ENCODE measurements at places on chromosomes 13 and 19. TPM values are rescaled to one million over a fixed set of nuclear protein-coding genes. Genes with fewer than 3 reads are reported as not detected.
A peak's percentile ranks its signal among the peaks of the same experiment; 100 is the strongest.

The PRTN3 gene
- polyA plus RNA-seq, result not detected

The PLEKHJ1 gene
- 120 TPM for polyA plus RNA-seq

The KCNK6 gene
- 3.6 TPM for polyA plus RNA-seq

The PTGIR gene
- not detected for polyA plus RNA-seq

The KLK3 gene
- not detected for polyA plus RNA-seq

The TLE2 gene
- polyA plus RNA-seq, result 5.0 TPM

The USHBP1 gene
- polyA plus RNA-seq, result not detected

The DYRK1B gene
- 15.3 TPM for polyA plus RNA-seq

The REEP6 gene
- polyA plus RNA-seq, result 4.5 TPM

The FCAR gene
- polyA plus RNA-seq, result not detected

The CC2D1A gene
- polyA plus RNA-seq, result 15.3 TPM

The PDX1 gene
- polyA plus RNA-seq, result not detected

The FFAR2 gene
- polyA plus RNA-seq, result not detected

The HCST gene
- polyA plus RNA-seq, result 1,883 TPM

The CLEC11A gene
- polyA plus RNA-seq, result 1.9 TPM

GRCh38 chr19:8304841-8305621, 3.1 kb downstream of the CD320 start:
- peak; percentile 48 for DNase-seq

GRCh38 chr19:7442423-7442822, 46.4 kb downstream of the PEX11G start:
- no peak for DNase-seq

DNA sequence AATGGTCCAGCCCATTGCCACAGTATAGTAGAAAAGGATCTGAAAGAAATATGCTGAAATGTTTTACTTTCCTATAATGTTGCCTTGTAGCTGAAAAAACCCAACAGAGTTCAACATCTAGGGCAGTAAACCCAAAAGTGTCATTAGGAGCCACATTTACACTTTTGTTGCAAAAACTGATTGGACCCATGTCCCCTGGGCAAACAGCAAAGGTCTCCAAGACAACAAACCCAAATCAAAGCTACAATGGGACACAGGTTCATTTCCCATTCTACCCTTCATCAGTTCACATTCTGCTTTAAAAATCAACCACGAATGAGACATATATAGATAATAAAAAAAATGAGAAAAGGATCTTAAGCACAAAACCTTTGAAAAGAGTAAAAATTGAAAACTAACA, 744.8 kb downstream of the PCDH17 start:
- no peak for DNase-seq

GRCh38 chr13:94408314-94409036, 71.0 kb downstream of the DCT start:
- DNase-seq, result no peak

GRCh38 chr13:98507282-98507797, 69.6 kb downstream of the STK24 start:
- DNase-seq, result no peak

GRCh38 chr13:24161010-24161775, 673 bp downstream of the SPATA13 start:
- DNase-seq, result peak; percentile 33

DNA sequence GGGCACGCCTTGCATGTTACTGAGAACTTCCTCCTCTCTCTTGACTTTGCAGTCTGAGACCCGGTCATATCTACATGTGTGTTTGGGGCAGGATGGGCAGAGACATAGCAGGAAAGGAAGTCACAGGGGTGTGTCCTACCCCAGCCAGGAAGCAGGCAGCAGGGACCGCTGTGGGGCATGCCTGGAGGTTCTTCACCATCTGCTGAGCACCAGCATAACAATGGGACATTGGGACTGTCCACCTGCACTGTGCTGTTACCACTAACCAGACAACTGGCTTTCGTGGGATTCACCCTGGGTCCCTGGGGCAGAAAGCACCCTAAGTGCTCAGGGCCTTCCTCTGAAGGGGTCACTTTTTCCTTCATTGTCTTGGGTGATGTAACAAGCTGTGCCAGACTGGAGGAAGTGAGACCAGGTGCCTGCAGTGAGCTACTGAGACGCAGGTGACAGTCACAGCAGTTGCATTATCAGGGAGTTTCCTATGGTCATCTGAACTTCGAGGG, 2.6 kb upstream of the HAUS5 start:
- no peak for DNase-seq

- DNase-seq, result no peak
Measured at GRCh38 chr13:31747291-31747690, 8.0 kb downstream of the RXFP2 start.

DNA sequence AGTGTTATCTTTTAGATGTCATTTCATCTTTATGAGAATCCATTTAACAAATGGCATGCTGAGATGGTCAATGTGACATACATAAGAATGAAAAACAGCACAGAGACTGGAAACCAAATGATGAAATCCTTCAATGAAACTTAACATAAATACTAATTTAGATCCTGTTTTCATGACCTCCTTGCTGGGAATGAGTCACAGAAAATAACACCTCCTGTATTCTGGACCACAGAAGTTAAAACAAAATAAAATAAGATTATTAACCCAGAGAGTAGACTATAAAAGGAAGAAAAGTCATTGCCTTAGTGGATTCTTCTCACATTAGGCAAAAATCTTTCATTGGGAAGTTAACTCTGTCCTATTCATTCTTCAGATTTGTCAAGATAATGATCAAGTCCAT, 1.6 kb downstream of the DIAPH3 start:
- DNase-seq, result no peak

- no peak for DNase-seq
Measured at GRCh38 chr19:51093510-51094345, 11.0 kb upstream of the KLK14 start.

DNA sequence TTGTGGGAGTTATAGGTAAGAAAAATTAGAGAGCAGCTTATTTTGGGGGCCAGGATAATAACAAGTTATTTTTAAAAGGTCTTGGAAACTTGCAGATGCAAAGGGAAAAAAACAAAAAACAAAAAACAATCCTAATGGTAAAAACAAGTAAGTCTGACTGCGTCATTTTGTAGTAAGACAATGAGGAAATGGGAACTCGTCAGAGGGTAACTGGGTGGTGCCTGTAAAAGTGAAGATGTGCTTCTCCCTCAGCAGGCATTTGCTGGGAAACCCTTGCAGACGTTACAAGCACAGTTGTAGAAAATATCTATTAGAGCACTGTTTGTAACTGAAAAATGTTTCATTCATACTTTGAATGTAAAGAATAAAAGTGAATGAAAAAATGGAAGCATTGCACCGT, 2.2 kb upstream of the TNFSF13B start:
- no peak for DNase-seq

DNA sequence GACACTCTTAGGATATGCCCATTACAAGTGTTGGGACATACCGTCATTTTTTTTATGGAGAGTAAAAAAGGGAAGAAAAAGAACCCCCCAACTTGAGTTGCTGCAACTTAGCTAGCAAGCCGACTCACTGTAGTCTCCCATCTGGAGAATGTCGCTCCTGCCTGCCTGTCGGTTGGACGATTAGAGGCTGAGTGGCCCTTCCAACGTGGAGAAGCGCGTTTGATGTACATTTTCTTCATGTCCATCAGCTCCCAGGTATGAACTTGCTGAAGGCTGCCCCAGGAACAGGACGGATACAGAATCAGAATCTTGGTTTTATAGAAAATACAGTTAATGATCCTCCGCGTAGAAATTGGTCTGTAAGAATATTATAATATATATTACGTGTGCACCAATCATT, 189.0 kb upstream of the SOX1 start:
- DNase-seq, result no peak

GRCh38 chr19:11214387-11214786, 17.0 kb upstream of the KANK2 start:
- DNase-seq, result no peak

- no peak for DNase-seq
Measured at GRCh38 chr13:97746649-97747048, 206.8 kb upstream of the IPO5 start.

DNA sequence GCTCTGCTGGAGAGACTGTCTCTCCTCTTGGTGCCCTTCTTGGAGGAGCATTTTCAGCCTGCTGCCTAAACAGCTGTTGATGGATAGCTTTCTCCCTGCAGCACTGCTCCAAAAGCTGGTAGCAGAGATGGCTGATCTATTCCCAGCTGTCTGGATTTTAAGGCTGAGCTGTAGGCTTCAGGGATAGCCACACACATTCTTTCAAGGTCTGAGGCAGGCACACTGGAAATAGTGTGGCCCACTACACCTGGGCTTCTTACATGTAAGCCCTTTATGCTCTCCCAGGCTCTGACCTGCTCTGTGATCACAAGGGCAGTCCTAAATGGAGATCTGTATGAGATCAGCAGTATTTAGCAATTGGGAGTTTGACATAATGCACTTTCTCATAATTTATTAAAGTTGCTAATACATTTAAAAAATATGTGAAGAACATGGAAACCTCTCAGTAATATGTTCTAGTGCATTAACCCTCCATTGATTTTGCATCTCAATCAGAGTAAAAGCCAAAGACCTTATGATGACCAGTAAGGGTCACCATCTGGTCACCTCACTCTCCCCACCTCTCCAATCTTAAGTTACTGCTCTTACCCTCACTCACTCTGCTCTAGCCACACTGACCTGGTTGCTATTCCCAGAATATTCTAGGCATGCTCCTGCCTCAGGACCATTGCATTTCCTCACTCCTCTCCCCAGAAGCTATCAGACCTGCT, 91.6 kb downstream of the MBNL2 start:
- no peak for DNase-seq

DNA sequence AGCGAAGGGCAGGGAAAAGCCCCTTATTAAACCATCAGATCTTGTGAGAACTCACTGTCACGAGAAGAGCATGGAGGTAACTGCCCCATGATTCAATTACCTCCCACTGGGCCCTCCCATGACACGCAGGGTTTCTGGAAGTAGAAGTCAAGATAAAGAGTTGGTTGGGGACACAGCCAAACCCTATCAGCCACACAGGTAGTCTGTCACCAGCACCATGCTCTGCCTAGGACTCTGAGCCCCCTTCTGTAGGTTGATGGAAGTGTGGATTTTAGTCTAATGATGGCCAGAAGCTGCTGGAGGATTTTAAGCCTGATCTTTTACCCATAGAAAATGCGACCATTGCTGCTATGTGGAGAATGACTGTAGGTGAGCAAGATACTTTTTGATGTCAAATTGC, 60.8 kb downstream of the ARHGEF7 start:
- no peak for DNase-seq

DNA sequence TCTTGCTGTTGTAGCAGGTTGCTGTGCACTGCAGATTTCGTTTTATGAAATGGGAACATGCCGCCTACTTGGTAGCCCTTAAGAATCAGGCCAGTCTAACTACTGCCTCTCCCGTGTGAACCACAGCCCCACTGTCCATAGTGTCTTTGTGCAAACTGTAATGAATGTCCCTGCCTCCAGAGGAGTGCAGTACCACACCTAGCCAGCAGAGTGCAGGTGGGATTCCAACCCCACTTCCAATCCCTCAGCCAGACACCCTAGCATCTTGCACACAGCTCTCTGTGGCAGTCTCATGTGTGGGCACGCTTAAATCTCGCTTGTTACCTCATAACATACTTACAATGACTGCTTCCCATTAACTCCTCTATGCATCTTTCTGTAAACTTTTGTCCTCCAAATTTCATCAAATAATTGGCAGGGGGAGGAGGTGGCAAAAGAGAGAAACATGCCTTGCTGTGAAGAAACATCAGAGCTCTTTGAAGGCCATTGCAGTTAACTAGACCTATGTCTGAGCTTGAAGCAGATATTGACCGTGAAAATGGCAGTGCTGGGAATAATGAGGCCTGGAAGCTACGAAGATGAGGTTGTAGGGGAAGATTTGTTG, 47.2 kb downstream of the ZAR1L start:
- DNase-seq, result peak; percentile 67

- DNase-seq, result no peak
Measured at GRCh38 chr19:30781519-30781918, 409.3 kb downstream of the ZNF536 start.

GRCh38 chr13:67961331-67961730, 731.2 kb upstream of the PCDH9 start:
- no peak for DNase-seq

All from CD8-positive, alpha-beta memory T cell (primary cell).